ENCODE measurements at places on chromosomes 7 and 10.

GRCh38 chr10:104054430-104054829, 31.2 kb downstream of the COL17A1 start:
- DNase-seq, result no peak

DNA sequence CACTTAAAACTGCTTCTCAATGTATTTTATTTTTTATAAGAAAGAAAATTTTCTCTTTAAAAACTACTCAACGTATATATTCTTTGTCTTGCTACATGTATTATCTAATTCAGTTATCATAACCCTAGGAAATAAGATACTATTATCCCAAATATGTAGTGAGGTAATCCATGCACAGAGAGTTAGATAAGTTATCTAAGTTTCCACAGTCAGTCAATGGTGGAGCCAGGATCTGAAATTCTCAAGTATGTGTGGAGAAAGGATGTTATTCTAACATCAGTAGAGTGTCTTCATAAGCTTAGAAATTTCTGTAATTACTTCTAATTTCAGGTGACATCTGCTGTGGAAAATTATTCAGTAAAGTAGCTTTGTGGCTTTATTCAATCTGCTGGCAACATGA, 239.9 kb downstream of the CSTF2T start:
- no peak for DNase-seq

DNA sequence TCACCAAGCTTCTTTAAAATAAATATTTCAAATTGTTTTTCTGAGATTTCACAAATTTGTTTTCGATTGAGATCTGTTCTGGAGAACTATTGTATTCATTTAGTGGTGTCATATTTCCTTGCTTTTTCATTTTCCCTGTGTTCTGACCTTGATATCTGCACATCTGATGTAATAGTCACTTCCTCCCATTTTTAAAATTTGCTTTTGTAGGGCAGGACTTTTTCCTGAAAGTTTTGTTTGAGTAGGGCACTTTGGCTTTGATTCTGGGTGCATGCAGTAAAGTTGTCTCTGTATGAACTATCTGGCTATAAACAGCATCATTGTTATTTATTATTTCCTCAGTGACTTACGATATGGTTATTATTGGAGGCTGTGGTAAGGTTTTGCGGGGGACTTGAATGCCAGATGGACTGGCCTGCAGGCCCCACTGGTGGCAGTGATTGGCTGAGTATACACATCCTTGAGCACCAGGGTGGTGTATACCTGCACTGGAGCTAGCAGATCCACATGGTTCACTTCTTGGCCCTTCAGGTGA, 83.6 kb downstream of the CSTF2T start:
- no peak for DNase-seq

DNA sequence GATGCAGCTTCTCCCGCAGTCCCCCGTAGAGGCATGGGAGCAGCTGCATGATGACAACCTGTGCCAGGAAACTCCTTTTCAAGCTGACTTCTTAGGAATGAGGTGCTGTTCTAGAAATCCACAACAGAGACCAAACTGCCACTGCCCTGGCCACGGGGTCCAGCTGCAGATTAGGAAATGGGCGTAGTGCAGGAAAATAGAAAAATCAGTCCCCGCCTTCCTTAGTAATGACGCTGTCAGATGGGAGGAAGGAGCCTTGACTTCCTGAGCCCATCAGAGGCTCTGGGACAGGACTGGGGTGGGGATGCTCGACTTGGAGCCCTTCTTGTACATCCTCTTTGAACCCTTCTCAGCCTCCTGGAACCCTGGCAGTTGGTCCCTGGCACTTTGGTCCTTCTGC, 227.8 kb upstream of the GRB10 start:
- DNase-seq, result no peak

DNA sequence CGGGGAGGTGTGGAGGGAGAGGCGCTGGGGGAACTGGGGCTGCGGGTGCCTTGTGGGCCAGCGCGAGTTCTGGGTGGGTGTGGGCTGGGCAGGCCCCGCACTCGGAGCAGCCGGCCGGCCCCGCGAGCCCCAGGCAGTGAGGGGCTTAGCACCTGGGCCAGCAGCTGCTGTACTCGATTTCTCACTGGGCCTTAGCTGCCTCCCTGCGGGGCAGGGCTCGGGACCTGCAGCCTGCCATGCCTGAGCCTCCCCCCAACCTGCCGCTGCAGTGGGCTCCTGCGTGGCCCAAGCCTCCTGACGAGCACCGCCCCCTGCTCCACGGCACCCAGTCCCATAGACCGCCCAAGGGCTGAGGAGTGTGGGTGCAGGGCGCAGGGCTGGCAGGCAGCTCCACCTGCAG, 116.3 kb downstream of the CFTR start:
- no peak for DNase-seq

DNA sequence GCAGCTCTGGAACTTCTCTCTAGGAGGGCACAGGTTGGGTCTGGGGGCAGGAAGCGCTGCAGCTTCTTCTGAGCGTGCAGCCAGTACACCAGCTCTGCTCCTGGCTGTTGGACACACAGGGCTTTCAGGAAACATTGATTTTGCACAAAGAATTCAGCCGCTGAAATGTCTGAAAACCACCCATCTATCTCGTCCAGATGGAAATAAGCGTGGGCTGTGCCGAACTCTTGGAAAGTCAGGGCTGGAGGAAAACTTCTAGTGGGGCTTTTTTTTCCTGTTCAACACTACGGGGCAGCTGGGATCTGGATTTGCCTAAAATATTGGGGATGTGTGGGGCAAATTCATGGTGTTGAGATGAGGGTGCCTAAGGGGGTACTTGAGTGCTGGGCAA, 31.2 kb downstream of the PALD1 start:
- no peak for DNase-seq

GRCh38 chr7:131341690-131342089, 14.0 kb downstream of the MKLN1 start:
- DNase-seq, result no peak

GRCh38 chr7:69245646-69246045, 352.6 kb upstream of the AUTS2 start:
- no peak for DNase-seq

DNA sequence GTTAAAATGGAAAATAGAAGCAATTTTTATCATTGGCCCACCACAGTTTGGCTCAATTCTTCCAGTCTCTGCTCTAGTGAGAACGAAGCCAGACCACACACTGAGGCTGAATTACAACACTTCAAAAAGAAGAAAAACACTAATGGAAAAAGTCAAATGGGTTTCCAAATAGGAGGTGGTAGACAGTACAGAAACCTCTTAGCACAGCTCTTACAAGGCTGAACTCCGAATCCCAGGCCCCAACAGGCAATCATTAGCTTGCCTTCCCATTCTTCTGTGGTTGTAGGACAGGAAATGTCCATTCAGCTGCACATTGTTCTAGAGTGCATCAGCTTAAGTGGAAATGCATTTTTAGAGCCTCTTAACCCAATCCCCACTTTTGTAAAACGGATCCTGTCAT, 115.1 kb upstream of the MEOX2 start:
- DNase-seq, result no peak

- DNase-seq, result no peak
These were observed 62.4 kb downstream of the ARHGAP12 start for GRCh38 chr10:31866118-31866670.

- no peak for DNase-seq
These were observed 20.4 kb downstream of the NUDCD3 start for GRCh38 chr7:44470135-44470479.

GRCh38 chr7:16648551-16648950, 2.6 kb downstream of the BZW2 start:
- no peak for DNase-seq

- no peak for DNase-seq
These were observed 225.0 kb upstream of the CELF2 start for GRCh38 chr10:10792681-10793080.

DNA sequence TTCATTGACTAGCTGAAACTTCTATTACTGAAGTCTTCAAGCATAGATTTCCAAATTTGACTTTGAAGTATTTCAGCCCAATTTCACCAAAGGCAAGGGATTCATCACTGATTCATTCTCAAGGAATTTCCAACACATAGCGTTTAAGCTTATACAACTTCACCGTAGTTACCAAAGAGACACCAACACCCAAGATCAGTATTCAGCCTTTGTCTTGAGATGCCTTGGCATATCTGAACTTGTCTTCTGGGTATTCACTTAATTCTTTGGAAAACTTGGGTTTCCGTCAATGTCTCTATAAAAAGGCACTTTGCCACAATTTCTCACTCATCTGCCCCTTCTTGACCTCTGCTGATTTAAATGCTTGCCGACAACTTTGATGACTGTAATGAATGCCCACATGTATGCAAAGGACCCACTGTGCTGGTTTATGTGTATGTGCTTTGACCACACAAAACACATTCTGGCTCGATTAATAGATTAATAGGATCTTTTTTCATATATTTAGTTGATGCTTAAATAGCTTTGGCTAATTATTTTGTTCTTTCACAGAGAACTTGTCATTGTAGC, 49.6 kb downstream of the TES start:
- no peak for DNase-seq

DNA sequence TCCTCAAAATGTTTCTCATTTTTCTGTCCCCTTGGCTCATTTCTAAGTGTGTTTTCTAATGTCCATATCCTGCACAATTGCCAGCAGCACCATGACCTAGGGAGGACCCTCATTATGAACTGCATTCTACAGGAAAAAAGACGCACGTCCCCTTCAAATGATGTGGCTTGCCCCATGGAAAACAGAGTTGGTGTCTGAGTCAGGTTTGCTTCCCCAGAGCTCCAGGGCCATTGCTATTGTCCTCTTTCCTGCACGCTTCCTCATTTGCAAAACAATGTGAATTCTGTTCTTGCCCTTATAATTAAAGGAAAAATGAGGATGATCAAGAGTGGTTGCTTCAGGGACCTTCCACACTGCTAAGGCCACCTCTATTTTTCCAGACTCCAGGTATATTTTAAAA, 14.7 kb upstream of the ASB4 start:
- no peak for DNase-seq

DNA sequence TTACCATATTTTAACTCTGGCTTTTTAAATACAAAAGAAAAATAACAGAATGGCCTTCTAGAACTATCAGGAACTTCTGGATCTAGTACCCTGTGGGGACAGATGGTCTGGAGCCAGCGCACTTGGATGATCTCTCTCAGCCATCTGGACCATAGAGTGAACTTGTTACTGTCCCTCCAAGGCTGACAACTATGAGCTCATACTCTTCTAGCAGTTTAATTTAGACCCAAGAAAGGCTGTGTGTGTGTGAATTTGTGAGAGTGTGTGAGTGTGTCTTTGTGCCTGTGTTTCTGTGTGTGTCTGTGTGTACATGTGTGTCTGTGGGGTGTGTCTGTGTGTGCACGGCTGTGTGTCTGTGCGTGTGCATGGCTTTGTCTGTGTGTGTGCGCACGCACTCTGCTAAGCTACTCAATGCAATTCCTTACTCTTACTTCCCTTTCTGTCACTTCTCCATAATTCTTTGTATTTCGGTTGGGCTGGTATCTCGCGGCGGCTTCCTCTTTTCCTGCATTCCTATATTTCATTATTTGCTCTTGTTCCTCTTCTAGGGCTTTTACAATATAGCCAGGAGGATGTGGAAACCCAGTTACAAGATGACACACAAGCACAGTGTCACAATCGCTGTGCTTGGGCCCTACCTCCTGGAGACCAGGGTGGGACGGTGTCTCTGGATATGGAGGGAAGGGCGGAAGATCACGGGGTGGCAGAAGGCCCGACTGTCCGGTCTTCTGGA, 51.9 kb downstream of the IKZF1 start:
- no peak for DNase-seq

DNA sequence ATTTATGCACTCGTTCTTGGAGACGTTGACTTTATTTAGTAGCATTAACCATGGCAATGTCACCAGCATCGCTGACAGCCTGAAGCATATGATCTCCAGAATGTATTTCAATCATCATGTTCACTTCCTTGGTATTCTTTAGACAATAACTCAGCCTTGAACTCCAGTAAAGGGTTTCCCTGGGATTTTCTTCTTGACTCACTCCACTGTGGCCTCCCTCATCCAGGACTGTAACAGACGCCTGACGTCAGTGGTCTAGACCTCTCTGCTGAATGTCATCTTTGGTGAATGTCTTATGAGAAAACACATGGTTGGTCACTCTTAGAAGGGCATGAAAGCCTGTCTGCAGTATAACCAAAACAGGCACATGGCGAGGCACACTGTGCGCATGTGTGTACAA, 64.4 kb downstream of the EGFR start:
- DNase-seq, result no peak

GRCh38 chr10:78000956-78001472, 28.3 kb downstream of the POLR3A start:
- DNase-seq, result no peak

DNA sequence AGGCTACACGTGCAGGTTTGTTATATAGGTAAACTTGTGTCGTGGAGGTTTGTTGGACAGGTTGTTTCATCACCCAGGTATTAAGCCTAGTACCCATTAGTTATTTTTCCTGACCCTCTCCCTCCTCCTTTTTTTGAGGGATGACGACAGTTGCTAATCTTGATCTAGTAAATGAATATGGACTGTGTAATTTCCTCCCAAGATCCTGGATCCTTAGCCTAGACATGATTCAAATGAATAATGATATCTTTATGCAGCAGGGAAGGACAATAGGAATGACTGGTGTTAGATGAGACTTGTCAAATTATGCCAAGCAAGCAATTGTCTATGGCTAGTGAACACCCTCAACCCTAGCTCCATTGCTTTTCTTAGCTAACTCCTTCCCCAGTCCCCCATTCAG, 156.2 kb downstream of the PLPP4 start:
- no peak for DNase-seq

- DNase-seq, result no peak
These were observed 75.1 kb downstream of the MAD1L1 start for GRCh38 chr7:2157473-2158279.

GRCh38 chr10:43524434-43525247, 49.8 kb downstream of the ZNF239 start:
- no peak for DNase-seq

GRCh38 chr10:31942892-31943291, 14.3 kb upstream of the ARHGAP12 start:
- no peak for DNase-seq

GRCh38 chr10:133396035-133396624, 2.2 kb downstream of the MTG1 start:
- no peak for DNase-seq

DNA sequence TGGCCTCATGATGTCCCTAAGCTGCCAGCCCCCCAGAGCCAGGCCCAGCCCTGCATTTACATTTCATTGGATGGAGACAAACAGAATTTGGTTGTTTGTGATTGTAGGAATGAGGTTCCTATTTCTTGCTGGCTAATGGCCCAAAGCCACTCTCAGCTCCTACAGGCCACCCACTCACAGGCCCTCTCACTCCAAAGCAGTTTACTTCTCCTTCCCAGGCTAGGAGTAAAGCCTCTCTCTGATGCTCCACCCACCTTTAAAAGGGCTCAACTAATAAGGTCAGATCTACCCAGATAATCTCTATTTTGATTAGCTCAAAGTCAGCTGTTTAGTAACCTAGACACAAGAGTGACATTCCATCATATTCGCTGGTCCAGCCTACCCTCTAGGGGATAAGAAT, 11.2 kb upstream of the CUZD1 start:
- DNase-seq, result no peak

GRCh38 chr7:1237704-1238255, 5.1 kb downstream of the UNCX start:
- no peak for DNase-seq

GRCh38 chr7:44150966-44151941, 10.1 kb upstream of the MYL7 start:
- no peak for DNase-seq
